ENCODE measurements at places on chromosomes 3 and 15.

DNA sequence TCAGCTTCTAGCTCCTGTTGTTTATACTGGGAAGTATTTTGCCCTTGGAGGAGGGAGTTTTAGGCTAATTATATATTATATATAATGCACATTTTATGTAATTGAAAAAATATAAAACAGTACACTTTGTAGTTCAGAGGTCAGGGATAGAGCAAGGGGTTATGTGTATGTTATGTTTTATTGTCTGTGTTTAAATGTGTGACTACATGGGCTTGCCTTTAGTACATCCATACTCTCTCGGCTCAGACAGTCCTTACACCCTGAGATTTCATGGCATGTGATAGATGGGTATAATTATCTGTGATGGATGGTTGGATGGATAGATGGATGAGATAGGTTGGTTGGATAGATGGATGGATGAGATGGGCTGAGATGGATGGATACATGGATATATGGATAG, 17.4 kb upstream of the ST3GAL6 start:
- no peak for DNase-seq

- peak; percentile 81 for DNase-seq
These were observed 90.2 kb downstream of the TIGIT start for GRCh38 chr3:114383875-114384557.

GRCh38 chr3:113409676-113410075, 31.6 kb downstream of the CFAP44 start:
- DNase-seq: no peak

GRCh38 chr3:98536456-98537017, 4.8 kb downstream of the GPR15 start:
- no peak for DNase-seq

GRCh38 chr15:87712211-87712610, 544.3 kb downstream of the NTRK3 start:
- DNase-seq: no peak

DNA sequence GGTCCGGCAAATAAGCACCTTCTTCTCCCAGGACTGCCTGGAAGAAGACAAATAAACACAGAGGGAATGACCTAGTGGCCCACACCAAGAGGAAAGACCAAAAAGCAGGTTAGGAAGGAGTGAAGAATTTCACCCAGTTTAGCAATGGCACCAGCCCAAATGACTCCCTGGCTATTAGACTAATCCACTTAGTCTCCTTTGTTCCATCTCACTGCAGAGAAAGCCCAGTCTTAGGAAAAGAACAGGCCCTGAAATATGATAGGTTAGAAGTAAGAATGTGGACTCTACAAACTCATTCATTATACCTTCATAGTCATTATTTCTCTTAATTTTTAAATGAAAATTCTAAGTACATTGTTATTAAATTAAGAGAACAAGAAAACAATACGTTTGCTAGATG, 23.2 kb downstream of the SERPINI2 start:
- DNase-seq: no peak

- DNase-seq: no peak
These were observed 278.0 kb upstream of the LYSMD4 start for GRCh38 chr15:100011235-100011634.

- peak; percentile 77 for DNase-seq
These were observed 143.0 kb downstream of the LPP start for GRCh38 chr3:188296761-188297612.

DNA sequence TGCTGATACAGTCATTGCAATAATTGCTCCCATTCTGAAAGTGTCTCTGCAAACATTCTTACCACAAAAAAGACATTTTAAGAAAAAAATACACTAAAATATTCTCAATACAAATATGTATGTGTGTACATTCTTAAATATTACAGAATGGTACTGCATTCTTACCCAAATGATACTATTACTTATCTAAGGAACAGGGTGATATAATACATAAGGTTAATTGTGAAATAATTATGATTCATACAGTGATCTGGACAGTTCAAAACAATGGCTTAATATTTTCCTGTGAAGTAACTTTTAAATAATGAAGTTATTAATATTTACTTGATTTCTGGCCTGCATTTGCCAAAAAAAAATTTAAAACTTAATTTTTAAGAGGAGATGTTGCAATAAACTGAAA, 694.6 kb downstream of the TUSC7 start:
- DNase-seq: no peak

DNA sequence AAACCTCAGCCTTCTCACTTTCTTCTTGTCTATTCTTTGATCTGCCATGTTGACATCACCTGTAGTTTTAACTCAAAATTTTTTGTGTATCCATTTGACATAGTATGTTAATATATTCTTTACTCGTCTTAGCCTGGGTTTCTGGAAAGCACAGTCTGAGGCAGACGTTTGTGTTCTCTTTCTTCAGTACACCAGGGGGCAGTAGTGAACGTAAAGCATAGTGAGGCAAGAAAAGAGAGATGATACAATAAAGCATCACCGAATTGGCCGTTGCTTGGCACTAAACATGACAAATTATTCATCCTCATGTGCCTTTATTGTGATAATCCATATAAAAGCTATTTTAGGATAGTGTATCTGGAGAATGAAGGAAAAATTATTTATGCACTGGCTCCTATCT, 141.0 kb upstream of the MYRIP start:
- peak; percentile 41 for DNase-seq

DNA sequence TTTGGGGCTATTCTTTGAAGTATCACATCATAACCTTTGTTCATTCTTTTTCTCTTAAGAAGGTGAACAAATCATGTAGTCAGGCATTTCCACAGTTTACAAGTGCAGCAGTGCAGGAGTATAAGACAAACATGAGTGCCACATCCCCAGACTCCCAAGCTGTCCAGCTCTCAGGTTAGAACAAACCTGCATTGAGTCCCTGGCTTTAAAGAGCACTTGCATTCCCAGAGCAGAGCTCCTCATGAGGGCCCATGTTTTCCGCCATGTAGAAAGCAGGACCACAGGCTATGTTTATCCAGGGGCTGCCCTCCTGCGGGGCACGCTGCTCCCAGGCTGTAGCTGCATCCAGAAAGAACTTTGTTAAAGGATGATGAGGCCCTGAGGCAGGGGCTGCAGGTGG, 267.7 kb downstream of the TLE3 start:
- no peak for DNase-seq

- no peak for DNase-seq
These were observed 11.4 kb upstream of the C3orf22 start for GRCh38 chr3:126570103-126570541.

GRCh38 chr3:76872999-76873398, 166.9 kb upstream of the ROBO2 start:
- DNase-seq: no peak

DNA sequence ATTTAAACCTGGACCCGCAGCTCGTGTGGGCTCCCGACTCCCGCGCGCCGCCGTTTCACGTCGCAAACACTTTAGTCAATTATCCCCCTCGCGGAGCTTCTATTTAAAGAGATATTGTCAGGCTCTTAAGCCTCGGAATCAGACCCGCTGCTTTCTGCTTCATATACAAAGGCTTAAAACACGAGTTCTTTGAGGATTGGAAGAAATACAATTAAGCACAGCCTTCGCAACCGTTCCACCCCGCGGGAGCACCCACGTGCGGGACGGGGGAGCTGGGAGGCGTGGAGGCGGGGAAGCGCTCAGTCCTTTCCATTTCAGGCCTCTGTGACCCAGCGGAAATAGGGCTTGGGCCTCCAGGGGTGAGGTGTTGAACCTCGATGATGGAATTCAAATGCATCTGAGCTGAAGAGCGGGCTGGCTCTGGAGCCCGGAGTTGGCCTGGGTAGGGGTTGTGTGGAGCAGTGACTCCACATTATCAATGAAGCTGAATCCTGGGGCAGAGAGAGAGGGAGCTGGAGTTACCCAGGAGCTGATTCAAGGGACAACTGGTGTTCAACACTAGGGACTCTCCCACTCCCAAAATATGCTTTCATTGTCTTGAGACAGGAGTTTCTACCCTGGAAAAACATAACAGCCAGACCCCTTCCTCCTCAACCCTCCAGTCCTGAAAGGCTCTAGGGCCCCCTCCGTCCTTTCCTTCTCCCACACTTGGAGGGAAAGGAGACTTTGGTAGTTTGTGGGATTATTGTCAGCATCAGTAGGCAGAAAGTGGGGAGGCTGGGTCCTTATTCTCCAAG, 2.4 kb downstream of the ANKRD63 start:
- no peak for DNase-seq

- DNase-seq: no peak
These were observed 66.1 kb downstream of the BOC start for GRCh38 chr3:113277414-113277813.

DNA sequence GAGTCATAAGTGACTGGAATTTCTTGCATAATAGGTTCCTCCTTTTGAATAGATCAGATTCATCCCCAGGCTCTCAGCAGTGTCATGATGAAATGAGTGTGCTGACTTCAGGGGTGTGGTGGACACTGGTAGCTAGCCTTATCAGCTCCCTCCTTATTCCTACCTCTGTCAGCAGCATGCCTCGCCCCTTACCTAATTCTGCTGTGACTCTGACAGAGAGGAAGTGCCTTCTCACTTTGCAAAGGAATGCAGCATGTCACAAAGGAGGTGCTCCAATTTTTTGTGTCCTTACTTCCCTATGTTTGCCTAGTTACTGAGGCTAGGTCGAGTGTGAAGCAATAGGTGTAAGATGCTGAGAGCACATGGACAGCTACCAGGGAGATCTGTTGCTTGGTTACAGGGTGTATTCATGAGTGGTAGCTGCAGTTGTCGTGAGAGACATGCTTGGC, 90.6 kb downstream of the TNFAIP8L3 start:
- peak; percentile 14 for DNase-seq

- DNase-seq: peak; percentile 92
These were observed 239.3 kb downstream of the DTWD1 start for GRCh38 chr15:49860101-49860500.

DNA sequence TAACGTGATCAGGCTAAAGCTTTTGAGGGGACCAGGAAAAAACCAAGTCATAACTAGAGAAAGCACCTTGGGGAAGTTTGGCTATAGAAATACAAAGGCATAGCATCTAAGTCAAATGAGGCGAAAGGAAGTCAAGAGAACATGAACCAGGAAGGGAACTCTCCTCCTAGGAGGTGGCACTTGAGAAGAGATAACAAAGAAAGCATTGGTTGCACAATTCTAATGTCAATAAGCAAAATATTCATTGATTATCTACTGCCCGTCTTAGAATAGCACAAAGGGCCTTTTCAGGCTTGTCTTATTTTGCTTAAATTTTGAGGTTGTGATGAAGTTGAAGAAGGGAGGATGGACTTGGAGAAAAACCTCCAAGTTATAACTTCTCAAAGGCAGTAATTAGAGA, 73.4 kb downstream of the ALCAM start:
- DNase-seq: no peak

DNA sequence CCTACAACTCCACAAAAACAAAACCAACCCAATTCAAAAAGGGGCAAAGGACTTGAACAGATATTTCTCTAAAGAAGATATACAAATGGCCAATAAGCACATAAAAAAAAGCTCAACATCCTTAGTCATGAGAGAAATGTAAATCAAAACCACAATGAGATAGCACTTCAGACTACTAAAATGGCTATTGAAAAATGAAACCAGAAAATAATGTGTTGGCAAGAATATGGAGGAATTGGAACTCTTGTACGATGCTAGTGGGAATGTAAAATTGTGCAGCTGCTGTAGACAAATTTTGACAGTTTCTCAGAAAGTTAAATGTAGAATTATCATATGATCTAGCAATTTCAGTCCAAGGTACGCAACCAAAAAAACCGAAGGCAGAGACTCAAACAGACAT, 29.0 kb downstream of the KY start:
- peak; percentile 33 for DNase-seq

GRCh38 chr15:67456677-67457529, 64.0 kb upstream of the C15orf61 start:
- DNase-seq: peak; percentile 57

DNA sequence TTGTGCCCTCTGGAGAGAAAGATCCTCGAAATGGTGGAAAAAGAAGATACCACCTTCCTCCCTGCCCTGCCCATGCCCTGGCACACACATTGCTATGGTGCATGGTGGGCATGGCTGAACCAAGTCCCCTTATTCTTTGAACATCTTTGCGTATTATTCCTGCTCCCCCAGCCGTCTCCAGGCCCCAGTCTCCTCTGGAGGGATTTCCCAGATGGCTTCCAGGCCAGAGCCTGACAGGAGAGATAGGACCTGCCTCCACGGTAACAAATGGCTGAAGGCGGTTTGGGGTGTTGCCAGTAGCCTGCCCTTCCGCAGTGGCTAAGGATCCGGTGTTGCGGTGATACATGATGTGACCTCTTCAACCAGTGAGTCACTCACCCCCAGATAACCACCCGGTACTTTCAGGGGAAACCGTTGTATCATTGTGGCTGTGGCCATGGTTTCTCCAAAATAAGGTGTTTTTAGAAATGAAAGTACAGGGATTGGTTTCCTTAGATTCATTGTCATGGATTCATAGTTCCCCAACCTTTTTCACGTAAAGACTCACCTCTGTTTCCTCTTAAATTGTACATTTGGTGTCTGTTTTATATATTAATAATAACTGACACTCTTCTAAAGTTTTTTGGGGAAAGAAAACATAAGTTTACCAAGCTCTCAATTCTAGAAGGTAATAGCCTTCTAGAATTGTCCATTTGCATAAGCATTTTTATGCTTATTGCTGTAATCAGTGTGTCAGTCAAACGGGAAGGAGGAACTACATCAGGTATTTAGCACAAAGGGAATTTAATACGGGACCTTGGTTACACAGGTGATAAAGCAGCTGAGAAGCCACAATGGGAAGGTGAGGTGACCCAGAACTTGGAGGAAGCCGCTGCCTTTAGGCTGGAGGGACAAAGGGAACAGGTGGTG, 25.9 kb downstream of the SMAD3 start:
- DNase-seq: peak; percentile 91

- DNase-seq: no peak
These were observed 12.3 kb downstream of the BOC start for GRCh38 chr3:113223475-113224281.

DNA sequence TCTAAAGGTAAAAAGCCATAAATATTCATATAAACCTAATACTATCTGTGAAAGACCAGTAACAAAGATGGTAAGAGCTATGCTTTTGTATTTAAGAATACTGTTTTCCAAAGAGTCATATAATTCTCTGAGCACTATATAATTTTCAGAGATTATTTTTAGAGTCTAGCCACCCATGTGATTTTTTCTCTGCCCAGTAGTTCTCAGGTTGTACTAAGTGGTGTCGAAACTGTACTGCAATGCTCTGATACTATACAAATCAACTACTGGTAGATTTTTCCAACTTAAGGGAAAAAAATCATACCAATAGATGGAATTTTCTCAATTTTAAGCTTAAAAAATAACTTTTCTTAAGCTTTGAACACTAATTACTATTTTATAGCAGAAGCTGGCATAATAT, 104.8 kb downstream of the MYO5A start:
- no peak for DNase-seq

DNA sequence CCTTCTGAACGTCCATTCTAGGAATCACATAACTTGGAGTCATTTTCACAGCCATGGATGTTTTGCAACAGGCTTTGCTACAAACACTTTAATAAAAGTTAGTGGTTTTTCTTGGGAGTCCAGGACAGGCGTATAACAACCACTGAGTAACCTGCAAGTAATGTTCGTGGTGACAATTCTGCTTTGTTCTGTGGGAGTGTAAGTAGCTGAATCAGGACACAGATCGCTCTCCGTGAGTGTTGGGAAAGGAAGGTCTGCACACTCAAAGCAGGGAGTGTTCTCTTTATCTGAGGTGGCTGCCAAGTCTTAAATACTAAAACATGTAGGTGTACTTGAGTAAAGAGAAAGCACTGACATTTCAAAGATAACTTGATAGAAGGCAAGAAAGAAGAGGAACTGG, 7.9 kb upstream of the BNC1 start:
- peak; percentile 67 for DNase-seq
